ENCODE measurements at places on chromosomes 4 and X.

GRCh38 chrX:10741550-10741949 lies 121.2 kb upstream of the MID1 start:
- DNase-seq = no peak

- DNase-seq = peak; percentile 33
Measured at GRCh38 chr4:38759113-38759789, 23.5 kb downstream of the TLR10 start.

DNA sequence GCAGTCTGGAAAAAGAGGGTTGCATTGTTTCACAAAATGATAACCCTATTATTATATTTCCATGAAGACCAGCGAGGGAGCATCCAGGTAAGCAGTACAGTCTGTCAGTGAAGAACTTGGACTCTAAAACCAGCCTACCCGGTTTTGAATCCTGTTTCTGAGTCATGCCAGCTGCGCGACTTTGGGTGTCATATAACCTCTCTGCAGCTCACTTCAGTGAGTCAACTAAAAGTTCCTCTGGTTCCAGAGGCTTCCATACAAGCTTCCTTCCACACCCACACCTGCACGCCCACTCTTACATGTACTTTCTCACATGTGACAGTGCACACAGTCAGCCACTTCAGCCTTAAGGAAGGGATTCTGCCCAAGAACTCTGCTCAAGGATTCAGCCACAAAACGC lies 49.8 kb upstream of the PRPS2 start:
- no peak for DNase-seq

GRCh38 chr4:77433418-77433733 lies 172.2 kb upstream of the CXCL13 start:
- no peak for DNase-seq

- no peak for DNase-seq
Measured at GRCh38 chr4:158793021-158793420, 24.2 kb downstream of the FNIP2 start.

GRCh38 chrX:120732461-120732860 lies 102.6 kb upstream of the C1GALT1C1 start:
- DNase-seq = no peak

GRCh38 chr4:78796526-78796925 lies 20.4 kb downstream of the BMP2K start:
- no peak for DNase-seq

GRCh38 chr4:58205446-58206235 lies 1095.5 kb upstream of the IGFBP7 start:
- no peak for DNase-seq

DNA sequence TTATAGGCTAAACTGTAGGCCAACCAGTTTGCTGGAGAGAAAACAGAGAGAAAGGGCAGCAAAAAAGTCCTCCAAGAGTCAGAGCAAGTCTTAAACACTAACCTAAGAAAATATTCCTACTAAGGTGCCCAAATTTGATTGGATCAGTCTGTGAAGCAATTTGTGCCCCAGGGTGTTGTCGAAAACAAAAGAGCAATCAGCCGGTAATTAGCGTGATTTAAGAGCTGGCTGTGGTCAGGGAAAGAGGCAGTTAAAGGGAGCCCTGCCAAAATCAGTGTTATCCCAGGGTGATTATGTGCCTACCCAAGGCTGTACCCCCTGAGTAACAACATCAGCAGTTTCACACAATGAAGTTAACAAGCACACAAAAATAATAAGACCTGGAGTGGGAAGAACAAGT lies 6.4 kb upstream of the BRWD3 start:
- no peak for DNase-seq

DNA sequence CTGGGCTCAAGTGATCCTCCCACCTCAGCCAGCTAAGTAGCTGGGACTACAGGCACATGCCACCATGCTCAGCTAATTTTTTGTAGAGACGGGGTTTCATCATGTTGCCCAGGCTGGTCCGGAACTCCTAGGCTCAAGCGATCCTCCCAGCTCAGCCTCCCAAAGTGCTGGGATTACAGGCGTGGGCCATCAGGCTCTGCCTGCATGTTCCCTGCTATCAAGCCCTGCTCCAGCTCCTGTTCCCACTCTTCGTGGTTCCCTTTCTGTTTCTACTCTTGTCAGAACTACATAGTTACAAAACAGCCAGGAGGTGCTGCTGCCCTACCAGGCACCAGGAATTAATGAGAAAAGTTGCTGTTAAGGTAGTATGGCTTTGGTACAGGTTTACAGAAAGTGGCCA lies 8.7 kb downstream of the TIMP1 start:
- no peak for DNase-seq

- DNase-seq = no peak
Measured at GRCh38 chr4:15291122-15291521, 136.7 kb upstream of the C1QTNF7 start.

DNA sequence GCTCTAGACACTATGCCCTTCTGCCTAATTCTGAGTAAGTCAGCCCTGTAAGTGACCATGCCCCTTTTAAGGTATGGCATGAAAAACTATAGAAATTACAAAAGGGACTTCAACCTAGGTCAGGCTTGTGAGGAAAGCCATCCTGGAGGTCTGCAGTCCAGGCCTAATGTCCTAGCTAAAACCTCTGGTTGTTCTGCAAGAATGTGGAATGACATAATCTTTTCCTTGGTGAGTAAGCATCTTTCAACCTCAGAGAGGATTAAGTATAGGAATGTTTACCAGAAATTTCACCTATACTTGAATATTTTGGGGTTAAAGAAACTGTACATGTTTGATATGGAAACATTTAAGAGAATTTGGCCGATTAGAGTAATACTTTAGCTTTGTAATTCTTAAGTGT lies 23.8 kb upstream of the HPSE start:
- no peak for DNase-seq

DNA sequence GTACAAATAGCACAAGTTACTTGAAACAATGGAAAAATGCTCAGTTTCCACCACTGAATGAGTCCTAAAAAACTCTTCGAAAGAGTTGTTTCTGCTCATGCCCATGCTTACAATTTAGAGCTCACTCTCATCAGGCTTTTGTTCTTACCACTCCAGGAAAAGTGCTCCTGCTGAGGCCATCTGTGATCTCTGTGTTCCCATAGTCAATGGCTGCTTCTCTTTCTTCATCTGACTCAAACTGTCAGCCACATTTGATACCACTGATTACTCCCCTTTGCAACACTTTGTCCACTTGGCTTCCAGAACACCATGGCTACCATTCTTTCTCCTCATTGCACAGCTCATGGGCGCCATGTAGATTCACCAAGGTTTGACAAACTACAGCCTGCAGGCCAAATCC lies 80.0 kb upstream of the SLC34A2 start:
- DNase-seq = no peak

DNA sequence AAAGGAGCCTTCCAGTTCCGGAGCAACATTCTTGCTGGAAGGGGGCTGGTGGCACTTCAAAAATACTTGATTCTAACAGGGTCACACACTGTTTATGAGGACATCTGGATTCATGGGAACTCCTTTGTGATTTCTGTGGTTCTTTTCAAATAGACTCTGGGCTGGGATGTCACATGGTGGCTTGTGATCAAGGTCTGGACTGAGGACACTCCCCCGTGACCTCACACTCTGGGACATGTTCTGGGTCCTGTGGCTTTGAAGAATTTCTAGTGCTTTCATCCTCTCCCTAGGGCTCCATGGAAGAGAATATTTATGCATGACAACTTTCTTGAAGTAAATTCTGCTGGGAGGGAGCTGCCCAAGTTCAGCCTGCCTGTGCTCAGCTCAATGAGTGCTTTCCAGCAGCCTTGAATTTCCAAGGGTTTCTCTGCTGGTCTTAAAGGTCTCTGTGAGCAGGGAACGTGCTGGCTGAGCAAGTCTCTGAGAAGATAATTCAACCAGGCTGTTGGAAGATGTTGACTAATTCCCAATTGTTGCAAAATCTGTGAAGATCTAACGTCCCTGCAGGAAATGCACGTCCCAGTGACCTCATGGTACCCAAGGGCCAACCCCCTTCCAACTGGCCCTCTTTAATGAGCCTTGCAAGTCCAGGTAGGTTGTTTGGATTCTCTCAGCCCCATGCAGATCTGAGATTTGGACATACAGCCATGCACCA lies 36.3 kb downstream of the GPR143 start:
- DNase-seq = no peak

DNA sequence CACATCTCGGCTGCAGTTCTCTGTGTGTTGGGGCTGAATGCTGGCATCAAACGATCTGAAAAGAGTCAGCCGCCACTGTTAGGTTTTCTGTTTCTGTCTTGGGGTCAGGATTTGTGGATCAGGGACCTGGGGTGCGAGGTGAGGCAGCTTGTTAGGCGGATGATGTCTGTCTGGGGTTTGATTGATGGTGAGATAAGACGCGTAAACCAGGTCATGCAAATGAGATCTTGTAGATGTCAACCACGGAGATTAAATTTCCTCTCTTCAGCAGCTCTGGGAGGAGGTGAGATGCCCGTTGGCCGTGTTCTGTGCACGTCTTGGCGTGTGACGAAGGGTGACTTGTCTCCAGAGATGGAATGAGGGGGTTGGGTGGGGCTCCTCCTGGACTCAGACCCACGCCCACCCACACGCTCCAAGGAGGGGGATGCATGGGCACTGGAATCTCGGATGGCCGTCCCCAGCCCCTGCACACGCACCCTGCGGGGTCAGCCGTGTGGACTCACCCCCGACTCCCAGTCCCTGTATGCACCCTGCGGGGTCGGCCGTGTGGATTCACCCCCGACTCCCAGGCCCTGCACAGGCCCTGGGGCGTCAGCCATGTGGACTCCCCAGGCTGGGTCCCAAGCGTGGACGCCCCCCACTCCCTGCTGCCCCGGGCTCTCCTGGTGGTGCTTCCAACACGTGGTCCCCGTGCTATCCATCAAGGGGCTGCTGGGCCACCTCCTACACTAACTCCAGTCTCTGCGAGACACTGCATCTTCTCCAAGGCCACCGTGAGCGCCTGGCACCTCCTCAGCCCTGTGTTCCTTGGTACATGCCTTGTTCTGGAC lies 16.0 kb upstream of the UVSSA start:
- no peak for DNase-seq

GRCh38 chr4:176642472-176642871 lies 150.2 kb downstream of the VEGFC start:
- DNase-seq = no peak

DNA sequence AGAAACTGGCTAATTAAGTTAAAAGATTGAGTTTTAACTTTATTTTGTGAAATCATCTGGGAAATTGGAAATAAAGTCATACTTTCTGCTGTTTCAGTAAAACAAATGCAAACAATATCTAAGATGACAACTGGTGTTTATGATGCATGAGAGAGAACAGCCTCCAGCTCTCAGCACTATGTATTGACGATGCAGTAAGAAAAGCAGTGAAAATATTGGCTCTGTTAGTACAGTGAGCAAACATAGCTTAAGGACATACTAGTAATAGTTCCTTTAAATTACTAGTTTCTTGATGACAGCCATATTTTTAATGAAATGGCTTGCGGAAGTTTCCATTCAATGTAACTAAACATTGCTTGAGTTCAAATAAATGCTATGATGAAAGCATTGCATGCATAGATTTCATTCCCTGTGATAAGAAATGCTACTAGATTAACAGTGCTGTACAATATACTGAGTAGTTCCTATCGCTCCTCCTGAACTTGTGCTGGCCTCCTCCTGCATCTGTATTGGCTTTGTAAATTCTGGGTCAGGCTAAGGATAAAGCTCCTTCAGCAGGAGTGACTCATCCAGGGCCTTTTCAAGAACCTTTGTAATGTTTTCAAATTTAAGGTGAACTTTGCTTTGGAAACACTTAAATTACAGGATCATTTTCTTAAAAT lies 11.6 kb downstream of the ARHGAP24 start:
- DNase-seq = no peak

DNA sequence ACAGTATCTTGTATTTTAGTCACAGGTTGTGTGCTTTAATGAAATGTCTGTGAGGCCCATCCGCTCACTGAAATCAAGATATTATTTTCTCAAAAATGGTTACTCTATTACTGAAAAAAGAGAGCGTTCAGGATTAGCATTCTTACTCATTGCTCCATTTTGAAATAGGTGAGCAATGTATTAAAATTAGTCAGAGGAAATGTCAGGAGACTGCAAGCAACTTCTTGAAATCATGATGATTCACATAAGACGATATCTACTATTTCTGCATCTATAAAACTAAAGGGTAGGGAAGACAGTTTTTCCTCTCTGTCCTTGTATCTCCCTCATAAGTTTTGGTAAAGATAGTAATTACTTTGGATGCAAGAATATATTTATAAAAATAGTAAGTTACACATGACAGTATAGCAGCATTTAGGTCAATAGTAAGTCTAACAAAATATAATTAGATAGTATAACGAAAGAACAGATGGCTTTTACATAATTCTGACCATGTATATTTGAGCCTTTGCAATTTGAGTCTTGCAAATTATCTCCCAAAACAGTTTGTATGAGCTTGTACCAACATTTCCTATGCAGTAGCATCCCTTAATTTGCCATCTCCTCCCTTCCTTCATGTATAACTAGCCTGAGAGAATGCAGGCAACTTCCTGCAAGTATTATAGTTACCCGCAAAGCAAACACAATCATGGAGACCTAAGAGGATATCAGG lies 937.8 kb downstream of the PCDH7 start:
- no peak for DNase-seq

- no peak for DNase-seq
Measured at GRCh38 chrX:103817502-103817901, 14.6 kb downstream of the RAB9B start.

- no peak for DNase-seq
Measured at GRCh38 chr4:145153904-145154298, 26.5 kb downstream of the OTUD4 start.

- DNase-seq = no peak
Measured at GRCh38 chr4:175419236-175419718, 392.8 kb downstream of the GPM6A start.

DNA sequence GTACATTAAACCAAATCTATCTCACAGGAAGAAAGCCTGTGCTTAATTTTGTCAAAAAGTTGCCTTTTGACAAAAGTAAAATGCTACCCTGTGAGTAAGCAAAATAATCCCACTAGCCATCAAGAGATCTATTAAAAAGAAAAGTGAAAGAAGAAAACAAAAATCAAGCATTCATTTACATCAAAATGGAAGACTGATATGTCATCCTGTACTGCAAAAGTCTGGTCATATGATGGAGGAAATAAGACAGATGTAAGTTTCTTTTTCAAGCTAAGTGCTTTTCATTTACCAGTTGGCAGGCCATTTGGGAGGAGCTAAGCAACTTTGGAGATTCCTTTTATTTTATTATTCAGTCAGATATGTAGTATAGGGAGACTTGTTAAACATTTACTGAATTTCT lies 387.4 kb downstream of the SPOCK3 start:
- DNase-seq = no peak

GRCh38 chr4:24380957-24381665 lies 203.2 kb downstream of the DHX15 start:
- no peak for DNase-seq

GRCh38 chr4:52701207-52701606 lies 42.1 kb upstream of the USP46 start:
- DNase-seq = no peak

- DNase-seq = no peak
Measured at GRCh38 chr4:111602848-111603247, 542.4 kb upstream of the FAM241A start.

DNA sequence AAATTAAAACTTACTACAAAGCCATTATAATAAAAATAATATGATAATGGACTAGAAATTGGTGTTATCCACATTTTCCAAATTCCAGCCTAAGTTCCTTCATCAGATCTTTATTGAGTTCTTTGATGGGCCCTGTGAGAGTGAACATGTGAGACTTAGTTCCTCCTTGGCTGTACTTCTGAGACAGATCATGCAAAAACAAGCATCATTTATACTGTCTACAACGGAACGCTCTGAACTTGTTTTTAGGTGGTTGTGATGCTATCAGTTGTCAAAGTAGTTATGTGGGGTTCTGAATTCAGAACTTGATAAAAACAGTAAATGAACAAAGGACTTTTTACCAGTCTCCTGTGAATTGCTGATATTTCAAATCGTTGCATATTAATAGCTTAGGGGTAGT lies 48.9 kb downstream of the JADE3 start:
- no peak for DNase-seq

GRCh38 chr4:7361280-7361895 lies 73.3 kb downstream of the PSAPL1 start:
- no peak for DNase-seq
